ENCODE measurements at places on chromosomes 12 and 14.

- DNase-seq = no peak
Measured at GRCh38 chr14:38197001-38197783, 10.5 kb upstream of the SSTR1 start.

- no peak for DNase-seq
Measured at GRCh38 chr12:9813821-9814798, 13.2 kb upstream of the KLRF1 start.

- DNase-seq = peak; percentile 27
Measured at GRCh38 chr12:6538420-6539313, 4.3 kb downstream of the GAPDH start.

DNA sequence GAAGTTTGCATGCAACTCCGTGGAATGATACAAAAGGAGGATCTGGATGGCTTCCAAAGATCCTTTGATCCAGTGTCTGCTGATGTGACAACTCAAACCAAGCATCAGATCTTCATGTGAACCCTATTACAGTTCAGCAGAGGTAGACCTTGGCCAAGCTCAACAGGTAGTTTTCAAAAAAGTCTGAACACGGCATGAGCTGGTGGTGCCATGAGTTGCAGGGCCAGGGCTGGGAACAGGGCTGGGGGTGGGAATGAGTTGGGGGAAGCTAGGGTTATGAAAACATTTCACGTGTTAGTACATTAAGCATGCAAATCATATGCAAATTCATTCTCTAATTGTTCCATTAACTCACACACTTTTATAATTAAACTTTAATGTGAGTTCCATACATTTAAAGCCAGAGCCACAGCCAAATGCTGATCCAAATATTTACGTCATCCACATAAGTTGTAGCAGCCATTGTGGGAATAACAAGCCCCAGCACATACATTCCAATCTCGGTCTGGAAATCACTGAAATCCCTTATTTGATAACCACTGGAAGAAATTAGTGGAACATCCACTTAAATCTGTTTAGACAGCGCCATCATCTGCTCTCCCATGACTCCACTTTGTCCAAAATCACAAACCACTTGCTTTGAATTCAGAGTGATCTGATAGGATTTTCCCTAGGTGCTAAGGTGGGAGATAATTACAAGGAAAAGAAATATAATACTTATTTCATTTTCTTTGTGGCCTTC lies 158.5 kb downstream of the APAF1 start:
- DNase-seq = no peak

DNA sequence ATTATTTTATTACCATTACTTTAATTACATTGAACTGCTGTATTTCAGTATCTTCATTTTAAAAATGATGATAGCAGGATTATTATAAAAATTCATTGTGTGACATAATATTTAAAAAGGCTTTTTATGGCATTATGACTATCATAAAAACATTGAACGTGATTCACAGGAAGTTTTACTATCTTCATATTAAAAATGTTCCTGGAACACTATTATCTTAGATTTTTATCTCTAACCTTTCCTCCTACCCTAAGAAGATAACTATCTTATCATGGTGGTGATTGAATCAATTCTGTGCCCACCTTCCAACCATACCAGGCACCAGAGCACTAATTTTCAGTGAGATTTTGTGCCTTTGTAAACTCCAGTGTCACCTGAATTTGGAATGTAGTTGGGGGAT lies 16.2 kb downstream of the LRRC9 start:
- DNase-seq = no peak

DNA sequence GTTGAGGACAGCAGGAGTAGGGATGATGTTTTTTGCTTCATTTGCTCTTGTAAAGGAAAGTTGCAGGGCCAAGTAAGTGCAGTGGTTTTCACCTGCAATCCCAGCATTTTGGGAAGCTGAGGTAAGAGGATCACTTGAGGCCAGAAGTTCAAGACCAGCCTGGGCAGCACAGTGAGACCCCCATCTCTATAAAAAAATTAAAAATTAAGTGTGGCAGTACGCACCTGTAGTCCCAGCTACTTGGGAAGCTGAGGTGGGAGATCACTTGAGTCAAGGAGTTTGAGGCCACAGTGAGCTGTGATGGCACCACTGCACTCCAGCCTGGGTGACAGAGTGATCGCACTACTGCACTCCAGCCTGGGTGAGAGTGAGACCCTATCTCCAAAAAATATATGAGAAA lies 10.8 kb downstream of the DPF3 start:
- DNase-seq = no peak

DNA sequence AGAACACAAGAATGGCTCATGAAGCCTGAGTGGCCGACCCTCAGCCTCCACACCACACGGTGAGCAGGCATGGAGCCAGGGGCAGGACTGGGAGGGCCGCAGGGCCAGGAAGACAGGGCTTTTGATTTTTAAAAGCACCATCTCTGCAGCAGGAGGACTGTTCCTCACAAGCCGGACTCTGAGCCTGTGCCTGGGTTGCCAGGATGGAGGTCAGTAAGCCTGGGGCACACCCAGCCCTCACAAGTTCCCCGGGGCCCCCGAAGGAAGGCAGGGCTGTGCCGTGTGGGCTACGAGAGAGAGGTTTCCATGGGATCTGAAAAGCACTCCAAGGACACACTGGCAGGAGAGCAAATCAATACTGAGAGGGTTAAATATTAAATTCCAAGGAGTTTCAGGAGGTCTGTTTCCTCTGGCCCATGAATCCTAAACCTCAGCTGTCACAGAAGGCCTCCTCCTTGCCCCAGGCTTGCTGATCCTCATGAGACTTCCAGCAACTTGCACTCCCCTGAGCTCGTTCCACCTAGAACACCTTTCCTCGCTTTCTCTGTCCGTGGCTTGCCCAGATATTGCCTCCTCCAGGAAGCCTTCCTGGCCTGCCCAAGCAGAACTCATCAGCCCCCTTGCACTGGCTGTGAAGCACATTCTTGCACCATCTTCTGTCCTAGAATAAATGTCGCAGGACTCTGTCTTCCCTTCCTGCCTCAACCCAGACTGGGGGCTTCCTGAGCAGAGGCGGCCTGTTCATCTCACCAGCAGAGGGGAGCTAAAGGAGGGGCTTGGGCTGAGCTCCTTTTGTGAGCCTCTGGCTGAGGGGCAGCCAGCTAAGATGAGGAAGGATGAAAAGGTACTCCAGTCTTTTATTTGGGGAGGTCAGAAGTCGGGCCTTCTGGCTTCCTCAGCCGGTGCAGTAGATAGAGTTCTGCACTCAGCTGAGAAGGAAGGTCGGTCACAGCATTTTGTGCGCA lies 64.6 kb downstream of the CCDC88C start:
- DNase-seq = no peak

GRCh38 chr12:55725556-55725955 lies 3.3 kb downstream of the CD63 start:
- DNase-seq = no peak

GRCh38 chr14:105126126-105126980 lies 42.2 kb downstream of the JAG2 start:
- DNase-seq = no peak

DNA sequence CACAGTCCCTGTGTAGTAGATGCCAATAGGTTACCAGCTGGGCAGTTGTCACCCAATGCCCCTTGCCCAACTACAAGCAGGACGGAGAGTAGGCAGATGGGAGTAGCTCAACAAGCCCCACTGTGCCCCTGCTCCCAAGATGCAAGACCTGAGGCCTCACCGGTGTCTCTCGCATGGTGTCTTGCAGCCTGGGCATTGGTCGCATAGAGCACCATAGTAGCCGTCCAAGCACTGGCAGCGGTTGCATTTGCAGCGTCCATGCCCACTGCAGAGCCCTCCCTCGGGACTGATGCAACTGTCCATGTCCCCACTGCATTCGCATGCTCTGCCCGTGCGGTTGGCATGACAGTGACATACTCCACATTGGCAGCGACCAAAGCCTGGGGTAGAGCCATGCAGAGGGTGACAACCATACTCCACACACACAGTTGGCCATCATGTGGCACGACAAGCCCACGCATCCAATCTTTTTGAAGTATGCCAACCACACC lies 11.9 kb upstream of the CSAD start:
- no peak for DNase-seq

DNA sequence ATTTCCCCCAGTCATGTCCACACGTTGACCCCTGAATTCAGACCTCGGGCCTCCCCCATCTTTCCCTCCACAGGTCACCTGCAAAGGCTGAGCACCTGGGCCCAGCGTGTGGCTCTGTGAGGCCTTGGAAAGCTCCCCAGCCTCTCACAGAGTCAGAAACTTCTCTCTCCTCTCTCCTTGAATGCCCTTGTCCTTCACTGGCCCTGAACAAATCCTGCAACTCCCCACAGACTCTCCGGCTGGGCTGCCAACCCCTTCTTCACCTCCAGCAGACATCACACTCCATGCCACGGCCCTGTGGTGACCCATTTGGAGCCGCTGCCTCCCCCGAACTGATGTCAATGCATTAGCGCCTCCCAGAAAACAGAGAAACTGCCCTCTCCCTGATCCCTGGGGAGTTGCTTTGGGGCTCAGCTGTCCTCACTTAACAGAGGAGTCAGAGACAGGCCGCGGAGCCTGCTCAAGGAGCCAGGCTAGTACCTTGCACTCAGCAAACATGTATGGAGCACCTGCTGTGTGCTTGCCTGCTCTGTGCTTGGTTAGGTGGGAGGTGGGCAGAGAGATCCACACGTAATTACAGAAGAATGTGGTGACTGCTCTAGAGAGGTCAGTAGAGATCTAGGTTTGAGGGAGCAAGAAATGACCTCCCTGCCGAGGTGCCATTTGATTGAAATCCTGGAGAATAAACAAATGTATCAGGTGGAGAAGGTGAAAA lies 99.2 kb upstream of the PWP1 start:
- DNase-seq = no peak

DNA sequence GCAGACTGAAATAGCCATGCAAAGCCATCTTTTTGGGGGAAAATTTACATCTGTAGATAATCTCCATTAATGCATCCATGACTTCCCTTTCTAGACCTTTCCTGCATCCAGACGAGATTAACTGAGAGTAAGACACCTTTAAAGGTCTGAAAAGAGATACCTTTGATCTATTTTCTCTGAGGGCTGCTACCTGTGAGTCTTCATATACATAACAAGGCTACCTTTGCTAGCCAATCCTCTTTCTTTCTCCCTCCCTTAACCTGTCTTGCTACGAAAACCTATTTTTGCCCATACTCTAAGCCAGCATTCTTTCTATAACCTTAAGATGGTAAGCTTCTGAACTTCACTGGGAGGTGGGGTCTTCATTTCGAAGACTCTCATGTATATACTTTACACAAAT lies 908.5 kb upstream of the FBXO33 start:
- no peak for DNase-seq

- no peak for DNase-seq
Measured at GRCh38 chr14:89128311-89129026, 288.6 kb downstream of the FOXN3 start.

DNA sequence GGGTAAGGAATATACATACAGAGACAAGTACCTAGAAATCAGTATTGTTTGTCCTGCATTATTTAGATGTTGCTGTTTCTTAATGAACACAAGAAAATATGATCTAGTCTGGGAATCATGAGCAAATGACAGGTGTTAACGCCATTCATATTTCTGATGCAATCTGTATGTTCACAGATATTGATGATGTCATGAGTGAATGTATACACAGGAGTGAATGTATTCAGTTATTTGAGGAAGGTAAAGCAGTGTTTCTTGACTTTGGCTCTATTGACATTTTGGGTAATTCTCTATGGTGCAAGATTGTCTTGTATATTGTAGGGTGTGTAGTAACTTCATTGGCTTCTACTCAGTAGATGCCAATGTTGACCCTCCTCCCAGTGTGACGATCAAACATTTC lies 26.7 kb upstream of the RTL1 start:
- DNase-seq = no peak

DNA sequence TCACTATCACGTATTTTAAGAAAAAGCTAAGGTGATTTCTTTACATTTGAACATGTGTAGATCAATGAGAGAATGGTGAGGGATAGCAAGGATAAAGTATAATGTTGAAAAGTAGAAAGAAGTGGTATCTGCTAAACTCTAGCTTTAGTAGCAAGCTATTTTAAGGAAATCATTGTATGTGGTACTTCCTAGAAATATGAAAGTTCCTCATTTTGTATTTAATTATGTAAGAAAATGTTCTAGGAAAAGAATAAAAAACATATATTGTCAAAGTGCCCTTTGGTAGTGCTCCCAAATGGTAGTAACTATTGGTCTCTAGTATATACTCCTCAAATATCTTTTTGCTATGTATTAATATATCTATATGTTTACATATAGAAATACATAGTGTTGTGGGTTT lies 35.7 kb downstream of the RAB21 start:
- no peak for DNase-seq

DNA sequence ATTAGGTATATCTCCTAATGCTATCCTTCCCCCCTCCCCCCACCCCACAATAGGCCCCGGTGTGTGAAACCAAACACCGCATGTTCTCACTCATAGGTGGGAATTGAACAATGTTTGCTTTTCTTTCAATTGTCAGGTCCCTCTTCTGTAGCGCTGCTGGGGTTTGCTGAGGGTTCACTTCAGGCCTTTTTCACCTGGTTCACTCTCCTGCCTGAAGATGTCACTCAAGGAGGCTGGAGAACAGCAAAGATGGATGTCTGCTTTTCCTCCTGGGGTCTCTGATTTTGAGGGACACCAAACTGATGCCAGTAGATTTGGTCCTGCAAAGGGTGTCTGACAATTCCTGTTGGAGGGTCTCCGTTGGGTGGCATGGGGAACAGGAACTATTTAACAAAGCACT lies 35.8 kb downstream of the KLRK1 start:
- no peak for DNase-seq

- no peak for DNase-seq
Measured at GRCh38 chr12:62597253-62597652, 130.6 kb downstream of the MON2 start.

GRCh38 chr12:52355176-52355575 lies 12.1 kb downstream of the KRT85 start:
- no peak for DNase-seq

DNA sequence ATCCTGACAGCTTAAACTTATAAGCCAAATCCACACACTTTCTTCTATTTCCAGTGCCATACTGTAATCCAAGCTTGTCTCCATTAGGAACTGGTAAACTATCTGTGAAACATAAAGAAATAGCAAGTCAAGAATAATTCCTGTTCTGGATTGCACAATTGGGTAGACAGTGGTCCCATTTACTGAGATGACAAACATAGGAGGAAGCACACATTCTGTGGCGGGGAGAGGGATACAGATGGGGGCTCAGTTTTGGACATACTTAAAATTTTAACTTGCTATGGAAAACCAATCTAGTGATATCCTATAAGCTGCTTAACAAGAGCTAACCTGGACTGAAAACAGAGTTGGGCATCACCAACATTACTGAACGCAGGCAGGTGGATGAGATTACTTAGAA lies 16.3 kb downstream of the MAP4K5 start:
- no peak for DNase-seq

- peak; percentile 54 for DNase-seq
Measured at GRCh38 chr14:99602054-99602787, 1.8 kb downstream of the CCDC85C start.

- DNase-seq = no peak
Measured at GRCh38 chr12:19191563-19191962, 62.0 kb downstream of the PLEKHA5 start.

GRCh38 chr14:90665321-90666000 lies 150.8 kb downstream of the TTC7B start:
- no peak for DNase-seq

- DNase-seq = no peak
Measured at GRCh38 chr12:41635626-41636364, 447.7 kb downstream of the PDZRN4 start.
